ENCODE measurements at places on chromosomes 13 and 19.
A peak's percentile ranks its signal among the peaks of the same experiment; 100 is the strongest.

GRCh38 chr19:29685326-29685725 is 20.1 kb downstream of the PLEKHF1 start:
- DNase-seq = peak; percentile 52

GRCh38 chr19:17112271-17112670 is 36.7 kb downstream of the MYO9B start:
- no peak for DNase-seq

GRCh38 chr19:1825909-1826556 is 14.0 kb upstream of the ATP8B3 start:
- peak; percentile 61 for DNase-seq

GRCh38 chr13:113744197-113745000 is 14.6 kb upstream of the TMEM255B start:
- DNase-seq = no peak

DNA sequence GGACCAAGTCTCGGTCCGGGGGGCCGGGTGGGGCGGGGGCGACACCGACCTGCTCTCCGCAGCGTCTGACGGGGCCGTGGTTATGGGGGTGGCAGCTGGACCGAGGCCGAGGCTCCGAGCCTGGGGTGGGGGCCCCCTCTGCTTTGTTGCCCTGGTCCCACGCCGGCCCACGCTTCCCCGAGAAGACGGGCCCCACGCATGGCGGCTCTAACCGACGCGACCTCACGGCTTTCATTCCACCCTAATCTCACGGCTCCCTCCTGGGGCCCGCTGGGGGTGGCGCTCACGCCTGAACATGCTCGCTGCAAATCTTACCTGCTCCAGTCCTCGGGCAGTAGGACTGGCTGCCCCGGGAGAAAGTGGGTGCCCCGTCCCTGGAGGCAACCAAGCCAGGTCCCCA is 14.8 kb upstream of the MISP start:
- no peak for DNase-seq

- no peak for DNase-seq
These were observed 319.7 kb downstream of the KCNRG start for GRCh38 chr13:50334944-50335343.

GRCh38 chr19:17078036-17078919 is 2.7 kb downstream of the MYO9B start:
- no peak for DNase-seq

DNA sequence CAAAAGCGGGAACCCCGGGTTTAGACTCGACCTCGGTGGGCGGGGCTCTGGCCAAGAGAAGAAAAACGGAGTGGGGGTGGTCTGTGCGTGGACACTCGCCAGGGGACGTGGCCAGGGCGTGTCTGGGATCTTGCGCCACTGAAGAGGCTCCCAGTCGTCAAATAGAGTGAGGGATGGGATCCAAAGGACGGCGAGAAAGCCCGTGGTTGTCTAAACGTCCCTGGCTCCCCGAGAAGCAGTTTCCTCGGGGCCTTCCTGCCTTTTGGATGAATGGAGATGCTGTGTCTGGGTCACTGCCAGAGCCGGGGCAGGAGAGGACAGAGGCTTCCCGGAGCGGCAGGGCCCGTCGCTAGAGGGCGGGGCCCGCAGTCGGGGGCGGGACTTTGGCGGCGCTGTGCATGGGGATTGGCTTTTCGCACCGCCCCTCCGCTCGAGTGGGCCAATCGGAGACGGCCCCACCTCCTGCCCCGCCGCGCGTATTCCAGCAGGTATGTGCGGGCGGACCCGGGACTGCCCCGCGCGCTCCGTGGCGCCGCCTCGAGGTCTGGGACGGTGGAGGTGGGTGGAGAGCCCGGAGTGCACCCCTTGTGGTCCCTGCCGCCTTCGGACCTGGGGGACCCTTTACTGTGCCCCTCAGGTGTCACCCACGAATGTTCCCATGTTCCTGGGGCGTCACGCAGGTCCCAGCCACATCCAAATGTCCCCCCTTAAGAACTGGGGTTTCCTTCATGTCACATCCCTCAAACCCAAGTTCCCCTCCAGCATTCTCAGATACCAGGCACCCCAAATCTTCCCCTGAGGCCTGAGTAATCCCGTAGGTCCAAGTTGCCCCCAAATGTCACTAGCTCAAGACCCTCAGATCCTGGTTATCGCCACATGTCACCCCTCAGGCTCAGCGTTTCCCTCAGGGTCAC is 38.3 kb downstream of the ZSWIM4 start:
- DNase-seq = peak; percentile 85

DNA sequence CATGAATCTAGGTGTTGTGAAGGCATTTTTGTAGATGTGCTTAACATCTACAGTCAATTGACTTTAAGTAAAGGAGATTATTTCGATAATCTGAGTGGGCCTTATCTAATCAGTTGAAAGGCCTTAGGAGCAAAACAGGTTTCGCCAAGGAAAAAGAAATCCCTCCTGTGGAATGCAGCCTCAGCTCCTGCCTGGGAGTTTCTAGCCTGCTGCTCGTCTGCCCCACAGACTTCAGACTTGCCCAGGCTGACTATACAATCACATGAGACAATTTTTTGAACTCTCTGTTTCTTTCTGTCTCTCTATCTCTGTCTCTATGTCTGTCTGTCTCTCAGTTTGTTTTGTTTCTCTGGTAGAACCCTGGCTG is 312.5 kb downstream of the OLFM4 start:
- DNase-seq = no peak

GRCh38 chr19:53982001-53982451 is 9.4 kb upstream of the CACNG6 start:
- no peak for DNase-seq

DNA sequence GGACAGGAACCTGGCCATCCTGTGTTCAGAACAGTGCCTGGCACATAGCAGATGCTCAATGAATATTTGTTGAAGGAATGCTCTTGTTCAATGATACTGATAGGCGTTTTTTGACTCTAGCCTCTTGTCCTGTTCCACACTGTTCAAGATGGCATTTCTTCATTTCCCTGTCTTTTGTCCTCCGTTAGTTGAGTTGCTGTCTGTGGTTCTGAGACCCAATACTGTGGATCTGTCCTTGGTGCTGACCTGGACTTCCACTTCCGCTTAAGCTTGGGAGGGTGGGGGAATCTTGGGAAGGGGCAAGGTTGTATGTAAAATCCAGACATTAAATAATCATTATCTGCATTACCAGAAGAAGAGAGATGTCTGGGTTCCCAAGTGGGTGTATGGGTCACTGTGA is 8.3 kb upstream of the KCNN4 start:
- DNase-seq = peak; percentile 55

- no peak for DNase-seq
These were observed 14.3 kb downstream of the RASA3 start for GRCh38 chr13:114118086-114118485.

GRCh38 chr13:28628241-28628640 is 30.7 kb upstream of the POMP start:
- DNase-seq = no peak

GRCh38 chr19:14940266-14940665 is 1.0 kb upstream of the OR7C2 start:
- no peak for DNase-seq

DNA sequence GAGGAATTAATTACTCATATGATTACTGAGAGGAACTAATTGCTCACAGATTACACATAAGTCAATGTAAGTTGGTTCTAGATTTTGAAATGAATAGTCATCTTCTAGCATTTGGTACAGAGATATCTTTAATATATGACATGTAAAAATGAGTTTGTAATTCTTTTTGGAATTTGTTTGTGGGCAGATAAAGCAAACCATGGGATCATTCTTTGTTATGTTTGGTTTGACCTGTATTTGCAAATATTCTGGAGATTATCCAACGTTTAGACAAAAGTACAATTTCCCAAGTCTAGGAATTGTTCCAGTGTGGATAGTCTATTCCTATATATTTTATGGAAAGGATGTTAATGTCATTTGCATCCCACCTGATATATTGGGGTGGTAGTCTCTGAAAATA is 309.6 kb upstream of the EDNRB start:
- DNase-seq = no peak
